ENCODE measurements at places on chromosomes 5 and 9.

DNA sequence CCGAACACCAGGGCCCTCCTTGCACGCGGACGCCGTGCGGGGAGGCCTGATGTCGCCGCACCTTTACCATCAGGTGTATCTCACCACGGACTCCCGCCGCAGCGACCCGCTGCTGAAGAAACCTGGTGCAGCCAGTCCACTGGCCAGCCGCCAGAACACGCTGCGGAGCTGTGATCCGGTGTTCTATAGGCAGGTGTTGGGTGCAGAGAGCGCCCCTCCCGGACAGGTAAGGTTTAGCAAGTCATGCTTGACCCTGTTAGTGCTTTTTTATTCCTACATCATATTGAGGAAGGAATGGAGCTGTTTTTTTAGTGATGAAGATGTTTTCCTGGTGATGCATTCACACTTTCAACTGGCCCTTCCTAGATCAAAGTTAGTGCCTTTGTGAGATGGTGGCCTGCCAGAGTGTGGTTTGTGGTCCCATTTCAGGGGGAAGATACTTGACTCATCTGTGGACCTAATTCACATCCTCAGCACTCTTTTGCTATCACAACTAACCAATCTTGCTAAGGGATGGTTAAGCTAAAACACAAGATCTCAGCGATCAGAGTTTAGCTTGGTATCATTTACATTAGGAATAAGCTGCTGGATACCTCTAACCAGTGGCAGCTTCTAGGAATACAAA, 2.7 kb downstream of the PCDHGC3 start:
- DNase-seq = no peak

DNA sequence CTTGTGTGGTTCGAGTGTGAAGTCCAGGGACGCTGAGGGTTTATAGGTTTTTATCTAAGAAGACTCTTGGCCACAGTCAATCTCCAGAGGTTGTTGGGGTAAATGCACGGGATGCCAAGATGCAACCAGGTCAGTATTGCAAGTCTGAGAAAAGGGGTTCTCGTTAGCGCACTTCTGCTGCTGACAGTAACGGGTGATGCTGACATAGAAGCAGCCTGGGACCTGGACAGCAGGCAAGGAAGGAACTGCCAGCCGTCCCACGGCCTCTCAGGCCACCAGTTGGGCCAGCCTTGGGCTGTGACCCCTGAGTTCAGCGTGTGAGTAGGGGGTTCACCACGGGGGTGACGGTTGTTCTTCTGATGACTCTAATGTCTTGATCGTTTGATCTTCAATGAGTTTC, 39.0 kb downstream of the TENT4A start:
- no peak for DNase-seq

DNA sequence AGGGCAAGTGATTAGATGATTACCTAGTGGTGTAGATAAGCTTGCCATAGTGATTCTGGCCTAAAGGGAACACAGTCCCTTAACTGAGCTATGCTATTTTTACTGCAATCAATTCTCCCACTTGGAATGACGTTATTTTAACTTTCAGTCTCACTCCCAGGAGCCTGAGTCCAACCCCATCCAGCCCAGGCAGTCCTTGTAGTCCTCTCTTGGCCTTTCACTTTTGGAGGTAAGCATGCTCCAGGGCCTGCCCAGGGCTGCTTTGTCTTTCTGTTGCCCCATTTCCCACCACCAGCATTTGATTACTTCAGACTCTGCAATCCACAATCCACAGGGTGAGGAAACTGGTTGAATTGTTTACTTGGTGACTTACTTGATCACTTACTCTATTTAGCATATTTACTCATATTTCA, 233.0 kb downstream of the CD180 start:
- DNase-seq = no peak

- DNase-seq = no peak
These were observed 9.8 kb downstream of the BRD3 start for GRCh38 chr9:134057751-134058701.

- no peak for DNase-seq
These were observed 5.5 kb downstream of the C7 start for GRCh38 chr5:40914835-40915234.

GRCh38 chr5:57711946-57712345, 229.3 kb upstream of the ACTBL2 start:
- DNase-seq = no peak

GRCh38 chr5:16600946-16601345, 15.9 kb downstream of the RETREG1 start:
- DNase-seq = no peak

- no peak for DNase-seq
These were observed 1.4 kb downstream of the RGS7BP start for GRCh38 chr5:64507264-64507605.

DNA sequence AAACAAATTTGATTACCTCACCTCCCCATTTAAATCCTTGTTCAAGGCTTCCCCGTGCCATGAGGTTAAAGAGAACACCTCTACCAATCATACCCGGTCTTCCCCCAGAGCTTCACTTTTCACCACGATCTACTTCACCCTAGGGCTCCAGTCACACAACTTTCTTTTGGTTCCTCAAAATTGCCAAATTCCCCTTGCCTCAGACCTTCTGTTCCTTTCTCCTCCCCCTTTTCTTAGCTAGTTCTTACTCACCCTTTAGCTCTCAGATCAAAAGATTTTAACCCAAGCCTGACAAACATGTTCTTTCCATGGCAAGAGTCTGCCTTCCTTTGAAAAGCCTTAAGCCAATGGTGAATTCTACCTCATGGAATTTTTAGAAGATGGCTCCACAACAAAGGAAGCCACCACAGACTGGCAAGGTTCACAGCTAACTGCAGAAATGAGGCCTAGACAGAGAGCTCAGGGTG, 56.7 kb downstream of the MAPKAP1 start:
- no peak for DNase-seq

- DNase-seq = no peak
These were observed 318.3 kb upstream of the ITGA1 start for GRCh38 chr5:52469420-52469819.

DNA sequence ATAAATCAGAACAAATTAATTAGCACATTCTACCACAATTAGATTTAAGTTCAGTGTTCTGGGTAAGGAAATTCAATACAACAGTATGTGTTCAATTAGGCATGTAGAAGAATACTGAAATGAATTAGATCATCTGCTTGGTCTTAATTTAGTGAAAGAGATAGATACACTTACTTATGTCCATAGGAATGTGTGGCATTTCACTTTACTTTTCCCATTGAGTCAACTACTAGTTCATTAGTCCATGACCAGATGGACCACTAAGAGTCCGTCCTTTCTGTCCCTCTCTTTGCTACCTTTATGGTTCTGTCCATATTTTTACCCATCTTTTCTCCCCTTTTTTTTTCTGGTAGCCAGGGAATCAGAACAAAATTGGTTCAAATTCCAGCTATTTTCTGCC, 276.9 kb downstream of the OSTF1 start:
- no peak for DNase-seq

- DNase-seq = no peak
These were observed 70.3 kb upstream of the UBTD2 start for GRCh38 chr5:172353846-172354245.

- DNase-seq = no peak
These were observed 721 bp downstream of the PTGES start for GRCh38 chr9:129751841-129752801.

- DNase-seq = no peak
These were observed 81.0 kb downstream of the SHB start for GRCh38 chr9:37988041-37988440.

GRCh38 chr5:176583076-176583475, 26.9 kb downstream of the GPRIN1 start:
- no peak for DNase-seq

DNA sequence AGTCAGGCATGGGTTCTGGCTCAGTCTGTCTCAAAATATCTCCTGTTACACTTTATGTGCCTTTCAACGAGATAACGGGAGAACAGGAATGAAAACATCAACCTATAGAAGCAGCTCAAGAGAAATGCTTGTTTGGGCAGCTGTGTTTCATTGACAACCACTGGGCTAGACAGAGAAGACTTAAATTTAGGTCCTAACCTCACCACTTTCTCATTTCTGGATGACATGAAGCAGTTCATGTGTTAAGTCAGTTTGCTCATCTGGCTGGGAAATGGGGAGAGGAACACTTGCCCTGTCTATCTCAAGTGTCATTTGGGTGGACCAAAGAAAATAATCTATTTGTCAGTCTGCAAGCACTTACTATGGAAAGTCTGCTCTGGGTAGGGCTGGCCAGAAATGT, 66.7 kb upstream of the PCA3 start:
- DNase-seq = no peak

GRCh38 chr9:131423171-131423581, 29.3 kb downstream of the PRRC2B start:
- peak; percentile 56 for DNase-seq

GRCh38 chr5:154118893-154119336, 71.6 kb upstream of the GALNT10 start:
- DNase-seq = no peak

GRCh38 chr5:68430279-68430678, 214.7 kb downstream of the PIK3R1 start:
- DNase-seq = no peak

DNA sequence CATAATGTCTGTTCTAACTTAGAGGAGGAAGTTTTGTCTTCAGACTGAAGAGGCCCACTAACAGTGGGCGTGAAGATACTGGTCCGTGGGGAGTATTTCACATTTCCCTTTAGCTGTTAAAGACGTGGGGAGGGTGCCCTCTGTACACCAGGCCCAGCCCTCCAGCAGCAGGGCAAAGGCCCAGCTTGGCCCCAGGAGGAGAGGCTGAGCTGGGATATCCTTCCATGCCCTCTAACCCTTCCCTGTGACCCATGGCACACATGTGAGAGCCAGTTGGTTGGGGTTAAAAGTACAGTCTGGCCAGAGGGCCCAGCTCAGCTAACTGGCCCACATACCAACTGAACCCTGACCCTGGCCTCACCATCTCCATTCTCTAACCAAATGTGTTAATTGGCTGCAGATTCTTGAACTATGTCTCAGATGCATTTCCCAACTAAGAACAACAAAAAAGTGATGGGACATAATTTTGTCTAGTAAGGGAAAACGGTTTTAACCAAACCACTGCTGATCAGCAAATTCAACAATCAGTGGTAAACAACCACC, 74.4 kb downstream of the LHFPL2 start:
- no peak for DNase-seq

- DNase-seq = no peak
These were observed 17.9 kb downstream of the FCN1 start for GRCh38 chr9:134899818-134900217.

DNA sequence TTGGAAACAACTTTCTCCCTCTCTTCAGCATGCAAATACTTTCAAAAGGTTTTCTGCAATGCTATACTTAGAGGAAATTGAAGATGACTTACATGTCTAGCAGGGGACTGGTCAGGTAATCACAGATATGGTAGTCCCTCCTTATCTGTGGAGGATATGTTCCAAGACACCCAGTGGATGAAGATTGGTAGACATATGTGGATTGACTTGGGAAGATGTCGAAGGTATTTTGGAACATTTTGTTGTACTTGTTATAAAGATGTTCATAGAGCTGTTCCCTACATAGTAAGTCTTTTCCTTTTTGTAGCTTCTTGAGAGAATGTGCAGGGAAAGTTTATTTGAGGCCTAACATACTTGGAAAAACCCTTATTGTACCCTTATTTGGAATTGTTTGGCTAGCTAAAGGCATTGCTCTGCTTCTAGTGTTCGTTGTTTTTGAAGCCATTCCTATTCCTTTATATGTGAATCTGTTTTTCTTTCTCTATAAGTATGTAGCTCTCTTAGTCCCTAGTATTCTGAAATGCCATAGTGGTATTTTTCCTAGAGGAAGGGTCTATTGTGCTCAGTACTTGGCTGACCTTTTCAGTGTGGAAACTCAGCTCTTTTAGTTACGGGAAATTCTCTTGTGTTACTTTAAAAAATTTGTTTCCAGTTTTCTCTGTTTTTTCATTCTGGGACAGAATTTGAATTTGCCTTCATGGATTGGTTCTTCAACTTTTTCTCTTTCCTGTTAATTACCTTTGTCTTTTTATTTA, 25.7 kb downstream of the GPR151 start:
- no peak for DNase-seq

DNA sequence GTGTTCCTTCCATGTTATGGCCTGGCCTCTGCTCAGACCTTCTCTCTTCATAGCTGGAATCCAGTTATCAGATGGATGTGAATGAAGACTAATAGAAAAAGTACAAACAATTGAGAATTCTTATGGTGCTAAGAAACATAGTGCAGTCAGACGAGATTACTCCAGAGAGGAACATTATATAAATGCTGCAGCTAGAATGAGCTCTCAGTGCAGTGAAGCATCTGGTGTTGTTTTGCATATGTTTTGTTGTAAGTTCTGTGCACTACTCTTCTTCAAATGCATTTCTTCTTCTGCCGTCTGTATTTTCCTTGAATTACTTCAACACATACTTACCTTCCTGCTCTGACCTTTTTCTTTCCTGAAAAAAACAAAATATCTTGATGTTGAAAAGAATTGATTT, 602.4 kb upstream of the CDH18 start:
- no peak for DNase-seq
